ENCODE measurements at places on chromosomes 3 and 15.

DNA sequence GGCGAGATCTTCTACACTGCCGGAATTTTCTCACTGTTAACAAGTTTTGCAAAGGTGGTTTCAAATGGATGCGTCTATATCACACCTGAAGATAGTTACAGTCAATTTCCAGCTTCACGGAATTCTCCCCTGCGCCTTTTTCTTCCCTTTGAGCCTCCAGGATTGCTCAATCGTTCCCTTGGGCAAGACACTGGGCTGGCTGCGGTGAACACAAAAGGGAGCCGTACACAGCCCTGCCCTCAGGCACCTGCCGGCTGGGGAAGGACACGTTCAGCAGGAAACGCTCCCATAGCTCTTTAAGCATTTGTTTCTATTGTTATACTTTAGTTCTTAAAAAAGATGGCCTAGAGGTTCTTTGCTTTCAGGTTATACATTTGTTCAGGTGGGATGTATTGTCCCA is 85.7 kb downstream of the C3orf70 start:
- DNase-seq: no peak

- no peak for DNase-seq
Measured at GRCh38 chr15:33646744-33647143, 321.6 kb upstream of the CHRM5 start.

- no peak for DNase-seq
Measured at GRCh38 chr15:47265686-47266085, 451.6 kb upstream of the SEMA6D start.

- DNase-seq: no peak
Measured at GRCh38 chr3:157070678-157070999, 89.3 kb downstream of the CCNL1 start.

- no peak for DNase-seq
Measured at GRCh38 chr3:187960820-187961219, 193.1 kb upstream of the LPP start.

GRCh38 chr3:149089395-149089794 is 3.1 kb upstream of the HLTF start:
- DNase-seq: no peak

DNA sequence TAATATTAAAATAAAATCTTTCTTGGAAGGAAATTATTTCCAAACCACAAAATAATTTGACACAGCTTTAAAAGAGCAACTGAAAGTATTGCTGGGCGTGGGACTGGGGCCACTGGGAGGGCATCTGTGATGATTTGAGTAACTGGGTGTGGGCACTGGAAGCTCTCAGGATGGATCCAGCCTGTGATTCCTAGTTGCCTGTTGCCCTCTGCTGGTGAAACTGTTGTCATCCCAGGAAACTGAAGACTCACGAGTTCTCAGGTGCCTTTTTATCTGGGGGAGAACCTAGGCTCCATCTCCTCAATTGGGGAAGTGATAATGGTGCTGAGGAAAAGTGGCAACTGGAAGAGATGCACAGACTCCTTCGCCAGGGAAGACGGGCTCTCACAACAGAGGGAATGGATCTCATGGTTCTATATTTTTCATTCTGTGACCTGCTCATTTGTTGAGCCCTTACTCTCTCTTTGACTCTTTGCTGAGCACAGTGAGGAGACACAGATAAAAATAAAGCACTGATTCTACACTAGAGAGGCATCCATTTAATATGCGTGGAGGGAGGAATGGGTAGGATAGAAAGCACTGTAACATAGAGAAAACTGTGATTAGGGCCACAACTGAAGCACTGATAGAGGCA is 61.6 kb downstream of the TPRG1 start:
- peak; percentile 20 for DNase-seq

DNA sequence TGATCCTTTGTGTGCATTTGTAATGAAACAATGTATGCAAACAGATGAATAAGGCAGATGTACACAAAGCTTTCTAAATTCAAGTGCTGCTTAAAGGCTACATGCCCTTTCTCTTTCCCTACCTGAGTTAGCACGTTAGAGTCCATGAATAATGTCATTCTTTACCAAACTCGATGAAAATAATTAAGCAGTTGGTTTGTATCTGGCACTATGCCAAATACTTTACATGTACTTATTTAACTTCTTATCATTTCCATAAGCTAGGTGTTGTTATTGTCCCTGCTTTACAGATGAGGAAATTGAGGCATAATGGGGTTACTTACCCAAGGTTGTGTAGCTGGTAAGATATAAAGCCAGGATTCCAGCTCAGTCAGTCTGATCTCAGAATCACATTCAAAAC is 2.4 kb downstream of the GPR171 start:
- no peak for DNase-seq

- peak; percentile 31 for DNase-seq
Measured at GRCh38 chr15:70526221-70526973, 237.0 kb downstream of the UACA start.

- DNase-seq: no peak
Measured at GRCh38 chr3:171343693-171344092, 116.5 kb downstream of the TNIK start.

- DNase-seq: no peak
Measured at GRCh38 chr15:77624868-77625267, 7.8 kb downstream of the LINGO1 start.

DNA sequence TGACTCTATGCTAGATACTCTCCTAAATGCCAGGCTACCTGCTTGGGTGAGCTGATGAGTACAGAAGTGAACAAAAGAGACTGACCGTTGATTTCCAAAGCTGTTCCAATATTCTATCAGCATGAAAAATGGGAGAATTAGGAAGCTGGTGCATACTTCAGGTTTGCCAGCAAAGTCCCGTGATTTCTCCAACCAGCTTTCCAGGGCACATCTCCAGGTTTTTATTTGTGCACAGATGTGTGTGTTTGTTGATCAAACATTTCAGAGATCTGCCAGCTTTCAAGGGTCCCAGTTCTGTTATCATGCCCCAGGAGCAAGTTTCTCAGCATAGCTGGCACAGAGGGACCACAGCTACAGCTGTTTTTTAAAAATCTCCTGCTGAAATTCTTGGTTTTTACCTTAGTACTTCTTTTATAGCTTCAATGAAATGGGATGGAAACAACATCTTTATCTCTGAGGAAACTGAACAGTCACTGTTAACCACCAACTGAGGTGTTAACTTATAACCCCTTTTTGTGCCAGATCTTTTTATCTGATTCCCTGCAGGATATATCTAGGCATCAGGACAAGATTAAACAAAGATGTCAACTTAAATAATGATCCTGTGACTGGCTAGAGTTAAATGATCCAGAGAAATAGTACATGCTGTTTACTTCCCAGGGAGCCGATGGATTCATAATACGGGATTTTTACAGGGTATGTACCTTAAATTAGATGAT is 380.8 kb downstream of the GRM7 start:
- DNase-seq: no peak

All from CD4-positive, alpha-beta T cell treated with Interleukin-17A for 4 hours (primary cell).